ENCODE measurements at places on chromosomes 13 and 19.

DNA sequence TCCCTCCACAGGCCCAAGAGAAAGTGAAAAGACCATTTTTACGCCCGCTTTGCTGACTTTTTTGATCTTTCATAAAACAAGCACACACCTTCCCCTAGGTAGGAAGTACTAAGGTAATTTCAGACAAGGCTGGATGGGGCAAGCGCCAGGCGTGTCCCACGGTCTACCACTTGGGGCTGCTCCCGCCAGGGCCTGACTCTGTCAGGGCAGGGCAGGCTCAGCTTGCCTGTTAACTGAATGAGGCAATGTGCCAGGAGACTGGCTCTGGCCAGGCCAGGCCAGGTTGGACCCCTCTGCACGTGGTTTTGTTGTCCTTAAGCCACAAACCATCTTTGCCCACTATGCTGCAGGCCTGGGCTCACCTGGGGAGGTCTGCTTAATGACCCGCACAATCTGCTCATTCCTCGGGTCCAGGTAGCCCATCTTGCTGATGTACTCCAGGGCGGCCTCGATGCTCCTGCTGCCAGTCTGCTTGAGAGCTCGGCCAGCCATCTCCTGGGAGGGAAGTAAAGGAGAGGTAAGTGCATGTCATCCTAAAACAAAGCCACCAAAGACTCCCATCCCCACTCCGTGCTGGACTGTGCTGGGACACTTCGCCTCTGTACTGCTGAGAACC lies 70.4 kb downstream of the LATS2 start:
- DNase-seq = no peak

GRCh38 chr19:9835507-9835949 lies 410 bp downstream of the PIN1 start:
- DNase-seq = no peak

- no peak for DNase-seq
These were observed 207.9 kb upstream of the CSNK1A1L start for GRCh38 chr13:37313372-37313771.

GRCh38 chr13:74651121-74651520 lies 516.9 kb upstream of the KLF12 start:
- no peak for DNase-seq

DNA sequence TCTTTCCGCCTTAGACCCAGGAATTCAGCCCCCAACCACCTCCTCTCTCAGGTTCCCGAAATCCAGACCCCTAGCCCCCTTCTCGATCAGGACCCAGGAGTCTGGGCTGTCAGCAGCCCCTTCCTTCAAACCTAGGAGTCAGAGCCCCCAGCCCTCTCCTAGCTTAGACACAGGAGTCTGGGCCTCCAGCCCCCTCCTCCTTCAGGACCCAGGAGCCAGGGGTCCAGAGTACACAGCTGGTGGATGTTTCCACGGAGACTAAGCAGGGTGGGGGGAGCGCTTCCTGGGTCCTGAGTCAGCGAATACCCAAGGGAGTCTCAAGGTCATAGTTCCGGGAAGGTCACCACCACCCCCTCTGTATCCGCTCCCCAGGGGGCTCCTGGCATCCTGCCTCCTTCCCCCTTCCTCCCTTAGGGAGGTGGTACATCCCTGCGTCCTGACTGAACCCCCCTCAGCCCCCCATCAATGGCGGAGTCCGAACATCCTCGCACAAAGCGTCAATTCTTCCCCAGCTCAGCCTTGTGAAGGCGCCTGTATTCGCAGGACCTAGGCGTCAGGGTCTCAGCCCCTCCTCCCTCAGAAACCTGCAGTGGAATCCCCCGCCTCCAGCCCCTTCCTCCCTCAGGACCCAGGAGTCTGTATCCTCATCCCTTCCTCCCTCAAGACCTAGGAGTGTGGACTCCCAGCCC lies 4.6 kb downstream of the CADM4 start:
- DNase-seq = no peak

DNA sequence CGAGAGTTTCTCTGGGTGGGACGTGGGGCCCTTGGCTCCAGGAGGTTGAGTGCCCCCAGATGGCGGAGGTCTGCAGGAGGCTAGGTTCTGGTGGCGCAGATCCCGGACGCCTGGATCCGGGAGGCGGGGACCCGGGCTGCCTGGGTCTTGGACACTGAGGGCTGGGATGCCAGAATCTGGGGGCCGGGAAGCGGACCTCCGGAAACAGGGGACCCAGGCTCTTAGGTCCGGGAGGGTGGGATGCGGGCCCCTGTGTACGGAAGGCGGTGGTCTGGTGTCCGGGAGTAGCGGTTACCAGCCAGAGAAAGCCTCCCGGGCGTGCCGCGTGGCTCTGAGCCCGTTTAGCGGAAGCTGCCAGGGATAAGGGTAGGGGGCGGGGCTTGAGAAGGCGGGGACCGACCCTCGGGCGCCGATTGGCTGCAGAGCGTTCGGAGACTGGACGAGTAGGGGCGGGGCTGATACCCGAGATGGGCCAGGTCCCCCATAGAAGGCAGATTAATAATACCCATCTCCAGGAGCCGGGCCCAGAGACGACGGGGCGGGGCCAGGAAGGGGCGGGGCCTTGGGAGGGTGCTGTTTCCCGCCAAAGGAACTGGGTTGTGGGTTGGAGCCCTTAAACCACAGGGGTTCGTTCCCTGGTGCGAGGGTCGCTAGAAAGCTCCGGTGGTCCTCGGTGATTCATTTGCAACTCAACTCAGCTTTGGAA lies at the start of gene SLC1A5:
Gene SLC1A5, minus strand, starts transcription at position 333 of the 706 bp plus-strand sequence. CDS start 629 bp downstream, outside the sequence.
- peak; percentile 97 for DNase-seq

DNA sequence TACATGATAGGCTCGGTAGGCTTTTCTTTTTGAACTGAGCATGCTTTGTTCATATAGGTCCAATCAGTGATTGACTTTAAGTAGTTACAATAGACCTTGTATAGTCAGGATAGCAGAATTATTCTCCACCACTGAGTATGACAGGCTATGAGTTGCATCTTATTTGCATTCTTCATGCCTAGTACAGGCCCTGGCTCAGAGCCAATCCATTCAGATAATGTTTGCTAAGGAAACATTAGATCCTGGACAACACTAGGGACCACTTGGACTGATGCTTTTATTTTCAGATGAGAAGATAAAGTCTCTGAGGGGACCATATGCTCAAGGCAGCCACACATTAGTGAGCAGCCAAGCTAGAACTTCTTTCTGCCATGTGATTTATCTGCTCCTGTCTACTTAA lies 133.9 kb downstream of the KL start:
- DNase-seq = no peak
